ENCODE measurements at places on chromosomes 2 and 18. TPM values are rescaled to one million over a fixed set of nuclear protein-coding genes. Genes with fewer than 3 reads are reported as not detected.

POTEJ gene
- total RNA-seq = not detected

KCNS3 gene
- 3.4 TPM for total RNA-seq

IL1RL2 gene
- 8.1 TPM for total RNA-seq

LOXHD1 gene
- 0.12 TPM for total RNA-seq

GCG gene
- total RNA-seq = not detected

SLC9A4 gene
- total RNA-seq = 0.08 TPM

FIGN gene
- 1.0 TPM for total RNA-seq

MTCL1 gene
- total RNA-seq = 9.9 TPM

IL36B gene
- total RNA-seq = 1.4 TPM

VWC2L gene
- not detected for total RNA-seq

VAPA gene
- total RNA-seq = 232 TPM

TPO gene
- 1.2 TPM for total RNA-seq

NT5C1B gene
- not detected for total RNA-seq

GPR55 gene
- 0.20 TPM for total RNA-seq

SERPINB3 gene
- 879 TPM for total RNA-seq

ALPG gene
- total RNA-seq = not detected

TUBA3E gene
- total RNA-seq = not detected

NAT8 gene
- not detected for total RNA-seq

ANKRD23 gene
- total RNA-seq = 1.8 TPM

ZC3H8 gene
- total RNA-seq = 9.4 TPM

ASB18 gene
- not detected for total RNA-seq

AFF3 gene
- total RNA-seq = 0.96 TPM

NOL4 gene
- total RNA-seq = not detected

CRYBA2 gene
- total RNA-seq = not detected

DNAH7 gene
- 0.12 TPM for total RNA-seq

CASP10 gene
- 11.2 TPM for total RNA-seq

STAMBP gene
- 33.5 TPM for total RNA-seq

FAM110C gene
- total RNA-seq = 44.3 TPM

IRS1 gene
- 13.9 TPM for total RNA-seq

TRAK2 gene
- 7.5 TPM for total RNA-seq

C2orf15 gene
- 1.9 TPM for total RNA-seq

LRATD1 gene
- total RNA-seq = 74.7 TPM

BOK gene
- total RNA-seq = 35.0 TPM

OSR1 gene
- 0.96 TPM for total RNA-seq

POU3F3 gene
- total RNA-seq = not detected

SPEG gene
- 3.8 TPM for total RNA-seq

INHA gene
- total RNA-seq = 0.28 TPM

Measured in esophagus mucosa (tissue), 1 donor.